ENCODE measurements at places on chromosomes 1 and 21. TPM values are rescaled to one million over a fixed set of nuclear protein-coding genes. Genes with fewer than 3 reads are reported as not detected.

Gene RHD
- not detected for total RNA-seq

Gene TP73
- 2.0 TPM for total RNA-seq

Gene USP25
- 53.2 TPM for total RNA-seq

Gene TNFSF18
- not detected for total RNA-seq

Gene CR1L
- total RNA-seq = not detected

Gene FMN2
- total RNA-seq = not detected

Gene TRABD2B
- total RNA-seq = not detected

Gene TTC24
- total RNA-seq = 26.6 TPM

Gene C1orf198
- 6.6 TPM for total RNA-seq

Gene FLG
- not detected for total RNA-seq

GRCh38 chr21:15895142-15896106 is 165.6 kb downstream of the USP25 start:
- DNase-seq = no peak

- DNase-seq = no peak
Measured at GRCh38 chr1:86345042-86345441, 51.1 kb downstream of the ODF2L start.

DNA sequence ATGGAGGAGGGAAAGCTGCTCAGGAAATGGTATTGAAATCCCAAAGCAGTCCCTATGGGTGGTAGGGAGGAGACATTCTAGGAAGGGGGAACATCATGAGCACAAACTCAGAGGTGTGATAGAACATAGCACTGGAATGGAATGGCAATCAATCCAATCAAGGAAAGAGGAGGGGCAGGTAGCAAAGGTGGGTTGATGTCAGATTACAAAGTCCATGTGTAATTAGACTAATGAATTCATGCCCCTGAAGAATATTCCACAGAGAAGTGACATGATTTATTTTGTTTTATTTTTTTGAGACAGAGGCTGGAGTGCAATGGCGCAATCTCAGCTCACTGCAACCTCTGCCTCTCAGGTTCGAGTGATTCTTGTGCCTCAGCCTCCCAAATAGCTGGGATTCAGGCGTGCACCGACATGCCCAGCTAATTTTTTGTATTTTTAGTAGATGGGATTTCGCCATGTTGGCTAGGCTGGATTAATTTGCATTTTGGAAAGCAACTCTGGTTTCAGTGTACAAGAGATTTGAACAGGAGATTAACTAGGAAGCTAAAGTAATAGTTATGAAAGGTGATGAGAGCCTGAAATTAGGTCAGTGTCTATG is 36.1 kb downstream of the DEGS1 start:
- DNase-seq = no peak

DNA sequence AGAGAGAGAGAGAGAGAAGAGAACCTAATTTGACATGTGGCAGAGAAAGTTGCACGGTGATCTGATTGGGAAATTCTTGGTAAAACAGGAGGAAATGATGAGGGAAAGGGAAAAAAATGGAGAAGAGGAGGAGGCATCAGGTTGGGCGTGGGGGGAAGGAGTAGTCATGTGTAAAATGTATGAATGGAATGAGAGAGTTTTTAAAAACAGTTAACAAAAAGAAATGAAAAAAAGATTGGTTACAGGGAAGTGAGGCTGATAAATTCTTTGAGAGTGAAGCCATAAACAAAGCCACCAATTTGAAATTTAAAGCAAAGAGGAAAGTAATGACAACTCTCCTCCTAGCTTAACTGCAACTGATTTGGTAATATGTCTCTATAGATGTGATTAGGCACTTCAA is 409.2 kb downstream of the USH2A start:
- no peak for DNase-seq

DNA sequence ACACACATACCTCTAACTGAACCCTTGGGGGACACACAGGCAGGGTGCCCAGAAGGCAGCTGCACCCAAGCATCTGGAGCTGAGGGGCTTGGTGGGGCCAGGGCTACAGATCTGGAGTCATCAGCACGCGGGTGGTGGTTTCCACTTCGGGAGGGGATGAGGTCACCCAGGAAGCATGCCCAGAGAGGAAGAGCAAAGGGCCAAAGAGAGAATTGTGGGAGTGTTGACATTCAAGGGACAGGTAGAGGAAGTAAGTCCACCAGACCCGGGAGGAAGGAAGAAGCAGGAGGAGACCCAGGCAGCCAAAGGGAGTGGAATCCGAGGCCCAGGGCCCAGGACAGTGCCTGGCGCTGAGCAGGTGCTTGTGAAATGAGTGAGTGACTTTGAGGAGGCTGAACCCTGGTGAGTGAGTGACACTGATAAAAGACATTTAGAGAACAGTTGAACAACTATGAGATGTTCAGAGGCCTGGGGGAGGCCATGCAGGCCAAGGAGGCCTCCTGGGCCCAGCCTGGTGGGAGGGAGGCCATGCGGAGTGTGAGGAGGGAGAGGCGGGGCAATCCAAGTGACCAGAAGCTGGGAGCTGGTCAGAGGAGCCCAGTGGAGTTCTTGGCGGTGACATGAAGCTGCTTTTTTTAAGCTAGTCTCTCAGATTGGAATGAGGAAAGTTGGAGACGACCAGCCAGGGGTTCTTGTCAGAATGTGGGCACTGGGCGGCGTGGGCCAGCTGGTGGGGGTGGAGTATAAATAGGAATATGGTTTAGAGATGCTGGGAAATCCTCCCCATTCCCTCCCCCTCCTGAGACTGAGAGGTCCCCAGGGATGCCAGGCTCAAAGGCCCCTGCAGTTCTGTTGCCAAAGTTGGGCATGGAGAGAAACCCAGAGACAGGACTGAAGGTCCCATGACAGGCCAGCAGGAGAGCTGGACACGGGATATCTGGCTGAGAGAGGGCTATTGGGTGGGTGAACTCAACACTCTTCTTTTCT is 7.9 kb downstream of the CDK18 start:
- DNase-seq = no peak

DNA sequence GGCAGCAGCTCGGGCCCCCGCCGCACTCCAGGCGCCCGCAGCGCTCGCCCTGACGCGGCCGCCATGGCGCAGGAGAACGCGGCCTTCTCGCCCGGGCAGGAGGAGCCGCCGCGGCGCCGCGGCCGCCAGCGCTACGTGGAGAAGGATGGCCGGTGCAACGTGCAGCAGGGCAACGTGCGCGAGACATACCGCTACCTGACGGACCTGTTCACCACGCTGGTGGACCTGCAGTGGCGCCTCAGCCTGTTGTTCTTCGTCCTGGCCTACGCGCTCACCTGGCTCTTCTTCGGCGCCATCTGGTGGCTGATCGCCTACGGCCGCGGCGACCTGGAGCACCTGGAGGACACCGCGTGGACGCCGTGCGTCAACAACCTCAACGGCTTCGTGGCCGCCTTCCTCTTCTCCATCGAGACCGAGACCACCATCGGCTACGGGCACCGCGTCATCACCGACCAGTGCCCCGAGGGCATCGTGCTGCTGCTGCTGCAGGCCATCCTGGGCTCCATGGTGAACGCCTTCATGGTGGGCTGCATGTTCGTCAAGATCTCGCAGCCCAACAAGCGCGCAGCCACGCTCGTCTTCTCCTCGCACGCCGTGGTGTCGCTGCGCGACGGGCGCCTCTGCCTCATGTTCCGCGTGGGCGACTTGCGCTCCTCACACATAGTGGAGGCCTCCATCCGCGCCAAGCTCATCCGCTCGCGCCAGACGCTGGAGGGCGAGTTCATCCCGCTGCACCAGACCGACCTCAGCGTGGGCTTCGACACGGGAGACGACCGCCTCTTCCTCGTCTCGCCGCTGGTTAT is 2.8 kb downstream of the KCNJ9 start:
- DNase-seq = peak; percentile 87

DNA sequence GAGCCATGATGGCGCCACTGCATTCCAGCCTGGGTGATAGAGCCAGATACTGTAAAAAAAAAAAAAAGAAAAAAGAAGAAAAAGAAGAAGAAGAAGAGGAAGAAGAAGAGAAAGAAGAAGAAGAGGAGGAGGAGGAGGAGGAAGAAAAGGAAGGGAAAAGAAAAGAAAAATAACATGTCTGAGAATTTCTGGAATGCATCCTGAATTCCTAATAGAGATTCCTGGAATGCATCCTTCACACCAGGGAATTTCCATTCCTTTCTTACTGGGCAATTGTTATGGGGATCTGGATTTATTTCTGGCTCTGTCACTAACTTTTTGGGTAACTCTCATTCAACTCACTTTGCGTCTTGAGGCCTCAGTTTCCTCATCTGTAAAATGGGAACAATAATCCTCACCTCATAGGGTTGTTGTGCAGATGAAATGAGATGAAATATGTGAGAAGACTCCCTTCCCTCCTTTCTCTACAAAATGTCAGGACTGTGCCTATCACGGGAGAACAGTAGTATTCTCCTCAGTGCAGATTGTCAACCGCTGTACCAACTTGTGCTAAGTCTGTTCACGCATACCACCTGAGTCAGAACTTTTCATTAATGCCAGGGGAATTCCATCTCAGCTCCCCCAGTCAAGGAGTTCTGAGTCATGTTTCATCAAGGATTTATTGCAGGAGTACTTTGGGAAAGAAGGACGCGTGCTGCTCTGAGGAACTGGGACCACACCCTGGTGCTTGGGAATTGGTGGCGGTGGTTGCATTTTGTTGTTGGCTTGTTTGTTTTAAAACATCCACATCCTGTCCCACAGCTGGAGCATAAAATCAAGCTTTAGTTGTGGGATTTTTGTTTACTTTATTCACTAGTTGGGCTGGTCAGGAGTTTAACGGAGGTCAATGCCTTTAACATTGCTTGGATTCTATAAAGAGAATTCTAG is 42.4 kb upstream of the ROR1 start:
- DNase-seq = no peak

DNA sequence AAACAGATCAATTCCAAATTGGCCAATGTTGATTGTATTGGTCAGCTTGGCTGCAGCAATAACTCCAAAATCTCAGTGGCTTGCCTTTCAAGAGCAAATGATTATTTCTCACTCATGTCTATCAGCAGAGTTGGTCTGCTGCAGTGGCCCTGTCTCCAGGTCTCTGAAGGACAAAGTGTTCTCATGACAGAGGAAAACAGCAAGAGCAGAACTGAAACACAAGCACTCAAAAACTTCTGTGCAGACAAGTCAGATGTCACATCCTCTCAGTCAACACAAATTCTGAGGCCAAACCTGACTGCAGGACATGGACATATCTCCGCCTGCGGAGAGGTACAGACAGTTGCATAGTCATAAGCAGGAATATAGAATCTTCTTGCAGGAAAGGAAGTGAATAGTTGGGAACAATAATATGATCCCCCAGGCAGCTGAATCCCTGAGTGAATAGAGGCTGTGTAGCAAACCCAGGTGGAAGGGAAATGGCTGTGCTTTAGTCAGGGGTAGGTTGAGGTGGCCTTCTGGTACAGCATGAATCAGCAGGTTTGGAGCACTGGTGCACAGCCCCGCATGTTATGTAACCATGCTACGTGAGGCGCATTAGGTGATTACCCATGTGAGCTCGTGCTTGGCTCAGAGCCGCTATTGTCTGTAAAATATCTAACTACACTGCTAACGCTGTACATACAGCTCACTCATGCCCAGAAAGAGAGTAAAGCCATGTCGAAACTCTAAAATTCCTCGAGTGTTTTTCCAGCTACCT is 17.1 kb upstream of the UBE2U start:
- DNase-seq = no peak

GRCh38 chr1:177035586-177035985 is 128.9 kb downstream of the ASTN1 start:
- no peak for DNase-seq

- no peak for DNase-seq
Measured at GRCh38 chr1:169161496-169162194, 55.2 kb downstream of the ATP1B1 start.

- DNase-seq = no peak
Measured at GRCh38 chr1:117600966-117601365, 4.9 kb upstream of the TENT5C start.

- DNase-seq = no peak
Measured at GRCh38 chr1:58717979-58718378, 18.1 kb upstream of the MYSM1 start.

DNA sequence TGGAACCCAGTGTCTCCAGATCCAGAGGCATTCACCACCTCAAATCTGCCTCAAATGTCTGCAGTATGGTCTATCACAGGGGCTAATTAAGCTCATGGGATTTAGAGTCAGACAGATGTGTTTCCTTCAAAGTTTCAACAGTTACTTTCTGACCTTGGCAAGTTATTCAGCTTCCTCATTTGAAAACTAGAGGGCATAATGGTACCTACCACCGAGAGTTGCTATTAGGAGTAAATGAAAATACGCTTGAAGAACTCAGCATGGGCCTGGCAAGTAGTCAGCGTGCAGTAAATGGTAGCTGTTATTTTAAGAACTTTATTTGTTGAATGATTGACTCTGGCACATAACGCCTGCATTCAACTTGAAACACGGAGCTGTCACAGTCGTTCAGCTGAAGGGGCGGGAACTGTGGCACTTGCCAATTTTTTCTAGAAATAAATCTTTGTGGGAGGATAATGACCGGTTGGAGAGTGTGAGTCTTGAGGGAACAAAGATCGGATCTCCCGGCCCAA is 1.2 kb upstream of the CAP1 start:
- DNase-seq = peak; percentile 86

GRCh38 chr1:33048426-33048825 is 11.7 kb upstream of the AK2 start:
- DNase-seq = no peak

DNA sequence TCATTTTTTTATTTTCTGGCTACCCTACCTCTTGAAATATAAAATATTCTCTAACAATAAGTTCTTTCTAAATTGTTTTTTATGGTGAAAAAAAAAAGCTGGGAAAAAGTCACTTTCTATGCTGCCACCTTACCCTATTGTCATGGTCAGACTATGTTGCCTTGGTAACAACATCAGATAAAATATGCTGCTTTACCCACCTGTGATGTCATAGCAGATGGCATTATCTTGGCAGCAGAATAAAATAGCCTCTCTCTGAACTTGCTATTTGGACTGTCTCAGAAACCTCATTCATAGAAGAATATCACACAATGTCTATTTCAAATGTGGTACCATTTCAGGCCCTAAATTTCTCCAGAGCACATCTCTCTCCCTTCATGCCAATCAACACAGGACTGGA is 69.6 kb upstream of the SGIP1 start:
- DNase-seq = no peak

DNA sequence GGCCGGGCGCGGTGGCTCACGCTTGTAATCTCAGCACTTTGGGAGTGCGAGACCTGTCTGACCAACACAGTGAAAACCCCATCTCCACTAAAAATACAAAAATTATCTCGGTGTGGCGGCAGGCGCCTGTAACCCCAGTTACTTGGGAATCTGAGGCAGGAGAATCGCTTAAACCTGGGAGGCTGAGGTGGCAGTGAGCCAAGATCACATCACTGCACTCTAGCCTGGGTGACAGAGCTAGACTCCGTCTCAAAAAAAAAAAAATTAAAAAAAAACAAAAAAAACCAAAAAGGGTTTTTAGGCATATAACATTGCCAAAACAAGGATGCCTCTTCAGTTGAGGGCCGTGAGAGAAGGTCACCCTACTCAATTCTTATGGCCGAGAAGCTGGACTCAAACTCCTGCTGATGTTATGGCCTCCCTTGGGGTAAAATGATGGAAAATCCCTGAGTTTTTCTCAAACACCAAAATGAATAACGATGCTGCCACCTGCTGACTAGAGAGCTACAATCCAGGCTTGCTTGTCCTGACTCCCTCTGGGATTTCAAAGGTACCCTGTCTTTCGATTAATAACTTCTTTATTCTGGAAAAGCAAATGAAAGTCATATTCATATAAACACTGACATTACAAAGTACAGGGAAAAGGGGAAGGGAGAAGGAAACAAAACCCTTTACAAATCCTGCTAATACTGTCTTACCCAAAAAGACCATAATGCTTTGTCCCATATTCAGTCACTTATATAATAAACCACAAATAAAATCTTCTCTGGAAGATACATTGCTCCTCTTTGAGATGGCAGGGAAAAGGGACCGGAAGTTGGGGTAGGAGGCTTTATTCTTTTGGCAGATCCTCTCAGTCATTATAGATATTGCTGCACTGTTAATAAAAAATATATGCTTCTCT is 10.7 kb downstream of the RAB42 start:
- peak; percentile 57 for DNase-seq
